ENCODE measurements at places on chromosomes 6 and 20. TPM values are rescaled to one million over a fixed set of nuclear protein-coding genes. Genes with fewer than 3 reads are reported as not detected.

TINAG gene
- not detected for total RNA-seq

UNC93A gene
- total RNA-seq: not detected

ELOVL4 gene
- 4.6 TPM for total RNA-seq

POLH gene
- 19.5 TPM for total RNA-seq

PPP1R16B gene
- total RNA-seq: under 0.01 TPM

NOX3 gene
- not detected for total RNA-seq

ABRACL gene
- total RNA-seq: 19.7 TPM
